Right cardiac atrium (tissue), 5 donors: ENCODE measurements at places on chromosomes 11 and 22. TPM values are rescaled to one million over a fixed set of nuclear protein-coding genes. Genes with fewer than 3 reads are reported as not detected.

The DNAJB7 gene
- not detected for total RNA-seq

The FOLR1 gene
- total RNA-seq: not detected

The OR51S1 gene
- total RNA-seq: not detected

The NPAS4 gene
- total RNA-seq: 0.84 TPM

The NRXN2 gene
- 5.7 TPM for total RNA-seq

The GSTT2B gene
- total RNA-seq: 11.1 TPM

The GRM5 gene
- not detected for total RNA-seq

The NLRP6 gene
- total RNA-seq: 0.24 TPM

The GLB1L2 gene
- 1.4 TPM for total RNA-seq

The KCNJ1 gene
- not detected for total RNA-seq

The PGR gene
- total RNA-seq: 10.1 TPM

The BAIAP2L2 gene
- total RNA-seq: not detected

The OR4C3 gene
- not detected for total RNA-seq

The ACCS gene
- total RNA-seq: 12.5 TPM

The ANGPTL5 gene
- 4.9 TPM for total RNA-seq

The OR4D5 gene
- total RNA-seq: 0.20 TPM

The MIAT gene
- 1.5 TPM for total RNA-seq

The HTR3B gene
- not detected for total RNA-seq

The MRGPRX3 gene
- total RNA-seq: not detected

The VEGFB gene
- 341 TPM for total RNA-seq
